Stimulated activated CD4-positive, alpha-beta T cell treated with anti-CD3 and anti-CD28 coated beads, Interleukin-1b, Interleukin-23, amount 100 ng/mL, for 1 hour (primary cell): ENCODE measurements at places on chromosomes 16 and 17.

DNA sequence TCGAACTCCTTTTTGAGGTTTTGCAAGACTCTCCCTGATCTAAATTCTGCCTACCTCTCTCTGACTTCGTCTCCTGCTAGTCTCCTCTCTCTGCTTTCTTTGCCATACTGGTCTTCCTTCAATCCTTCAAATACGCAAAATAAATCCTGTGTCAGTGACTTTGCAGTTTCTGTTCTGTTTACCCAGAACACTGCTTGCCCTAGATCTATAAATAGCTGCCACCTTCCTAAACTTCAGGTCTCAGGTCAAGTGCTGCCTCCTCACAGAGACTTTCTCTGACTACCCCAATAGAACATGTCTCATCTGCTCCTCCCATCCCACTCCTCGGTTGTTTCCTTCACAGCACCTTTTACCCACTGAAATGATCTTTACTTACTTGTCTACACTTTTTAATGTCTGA, 78.9 kb downstream of the TRIM37 start:
- no peak for DNase-seq

DNA sequence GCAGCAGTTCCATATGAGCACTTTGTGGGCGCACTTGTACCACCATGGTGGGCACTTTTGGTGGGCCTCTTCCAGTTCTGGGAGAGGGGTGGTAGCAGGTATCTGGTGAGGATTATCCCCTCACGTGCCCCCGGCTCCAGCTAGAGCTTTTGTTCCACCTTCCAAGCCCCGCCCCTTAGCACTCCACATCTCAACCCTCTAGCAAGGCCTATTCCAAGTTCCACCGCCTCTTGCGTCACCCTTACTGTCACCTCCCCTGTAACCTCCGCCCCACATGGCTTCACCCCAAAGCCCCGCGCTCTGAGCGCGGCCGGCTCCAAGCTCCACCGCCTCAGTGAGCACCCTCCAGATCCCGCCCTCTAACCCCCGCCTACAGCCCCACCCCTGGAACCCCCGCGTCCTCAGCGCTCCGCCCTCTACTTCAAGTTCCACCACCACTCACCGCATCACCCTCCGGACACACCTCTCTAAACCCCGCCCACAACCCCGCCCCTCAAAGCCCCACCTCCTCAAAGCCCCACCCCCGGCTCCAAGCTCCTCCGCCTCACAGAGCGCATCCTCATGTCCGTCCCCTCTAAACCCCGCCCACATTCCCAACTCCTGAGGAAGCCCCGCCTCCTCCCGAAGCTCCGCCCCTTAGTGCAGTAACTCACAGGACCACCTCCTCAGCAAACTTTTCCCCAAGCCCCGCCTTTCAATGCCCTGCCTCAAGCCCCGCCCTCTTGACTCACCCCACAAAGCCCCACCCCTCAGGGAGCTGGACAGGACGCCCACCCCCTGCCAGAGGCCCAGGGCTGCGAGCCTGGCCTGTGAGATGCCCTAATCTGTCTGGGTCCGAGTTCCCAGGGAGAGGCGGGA, 11.1 kb downstream of the SCN4A start:
- no peak for DNase-seq

DNA sequence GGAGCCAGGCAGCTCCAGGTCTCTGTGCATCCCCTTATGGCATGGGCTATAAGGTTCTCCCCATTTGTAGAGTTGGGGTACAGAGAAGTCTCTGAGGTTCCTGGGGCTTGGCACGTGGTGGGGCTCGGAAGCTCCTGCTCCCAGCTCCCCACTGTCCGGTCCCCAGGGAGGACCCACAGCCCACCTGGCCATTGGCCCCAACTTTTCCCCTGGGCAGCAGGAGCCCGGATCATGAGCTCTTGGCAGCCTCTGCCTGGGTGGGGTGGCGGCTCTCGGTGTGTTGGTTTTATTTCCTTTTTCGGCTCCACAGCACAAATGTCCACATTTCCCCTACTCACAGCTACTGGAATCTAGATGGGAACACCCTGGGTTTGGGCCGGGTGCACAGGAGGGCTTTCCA, 30.5 kb downstream of the GSE1 start:
- DNase-seq: no peak

GRCh38 chr16:53191413-53191812, 136.6 kb downstream of the CHD9 start:
- DNase-seq: no peak

DNA sequence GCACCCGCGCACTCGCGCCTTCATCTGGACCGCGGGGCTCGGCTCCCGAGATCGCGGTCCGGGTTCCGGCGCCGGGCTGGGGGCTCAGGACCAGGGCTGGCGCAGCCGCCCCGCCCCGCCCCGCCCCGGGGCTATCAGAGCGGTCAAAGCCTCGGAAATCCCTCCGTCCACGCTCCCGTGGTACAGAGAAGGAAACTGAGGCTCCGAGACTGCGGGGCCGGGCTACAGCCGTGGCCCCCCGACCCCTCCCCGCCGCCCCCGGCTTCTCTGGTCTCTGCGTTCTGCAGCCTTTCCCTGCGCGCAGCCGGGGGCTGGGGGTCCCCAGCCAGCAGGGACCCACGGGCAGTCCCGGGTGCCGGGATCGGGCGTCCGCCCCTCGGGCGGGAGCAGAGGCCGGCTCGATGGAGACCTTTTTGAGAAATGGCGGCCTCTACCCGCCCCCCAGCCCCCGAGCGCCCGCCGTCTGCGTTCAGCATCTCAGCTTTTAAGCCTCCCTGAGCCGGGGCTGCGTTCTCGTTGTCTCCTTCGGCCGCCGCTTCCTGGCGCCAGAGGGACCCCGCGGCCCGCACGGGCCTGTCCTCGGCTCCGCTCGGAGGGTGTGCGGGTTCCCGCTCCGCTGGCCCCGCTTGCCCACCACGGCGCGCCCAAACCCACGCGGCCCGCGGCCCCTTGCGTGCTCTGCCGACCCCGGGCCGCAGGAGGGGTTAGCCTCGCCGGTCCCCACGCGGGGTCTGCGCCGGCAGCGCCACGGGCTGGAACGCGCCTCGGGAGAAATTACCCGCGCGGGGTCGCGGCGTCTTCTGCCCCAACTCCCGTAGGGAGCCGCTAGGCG, 1.5 kb upstream of the NPTX1 start:
- DNase-seq: no peak

GRCh38 chr16:73530529-73530928, 482.6 kb upstream of the ZFHX3 start:
- no peak for DNase-seq

GRCh38 chr16:991773-992172, 10.2 kb downstream of the SOX8 start:
- DNase-seq: no peak

- no peak for DNase-seq
These were observed 4.5 kb downstream of the TRPV2 start for GRCh38 chr17:16419929-16420271.

DNA sequence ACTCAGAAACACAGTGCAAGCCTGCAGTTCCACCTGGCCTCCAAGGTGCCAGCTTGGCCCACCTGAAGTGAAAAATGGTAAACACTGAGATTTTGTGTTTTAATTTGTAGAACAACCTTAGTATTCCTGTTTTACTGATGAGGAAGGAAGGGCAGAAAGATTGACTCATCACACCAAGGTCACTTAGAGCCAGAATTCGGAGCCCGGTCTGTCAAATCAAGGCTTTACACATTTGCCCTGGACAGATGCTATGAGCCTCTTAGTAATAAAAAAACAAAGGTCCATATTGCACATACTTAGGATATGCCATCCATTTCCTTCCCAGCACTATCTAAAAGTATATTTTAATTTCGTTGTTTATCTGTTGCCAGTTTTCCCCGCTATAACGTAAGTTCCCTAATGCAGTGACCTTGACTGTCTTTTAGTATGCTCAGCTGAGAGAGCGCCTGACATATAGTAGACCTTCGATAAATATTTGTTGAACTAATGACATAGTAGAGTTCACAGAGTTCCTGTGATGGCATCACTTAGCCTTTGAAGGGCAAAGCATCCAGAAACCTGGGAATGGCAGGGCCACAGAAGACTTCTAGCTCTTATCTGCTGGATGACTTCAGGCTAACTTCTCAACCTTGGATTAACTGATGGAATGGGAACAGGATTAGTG, 7.2 kb upstream of the TBKBP1 start:
- no peak for DNase-seq
